GM06990 (cell line): ENCODE measurements at places on chromosomes 16 and 17.

GRCh38 chr17:38464251-38464722 is 36.0 kb downstream of the ARHGAP23 start:
- DNase-seq = no peak

DNA sequence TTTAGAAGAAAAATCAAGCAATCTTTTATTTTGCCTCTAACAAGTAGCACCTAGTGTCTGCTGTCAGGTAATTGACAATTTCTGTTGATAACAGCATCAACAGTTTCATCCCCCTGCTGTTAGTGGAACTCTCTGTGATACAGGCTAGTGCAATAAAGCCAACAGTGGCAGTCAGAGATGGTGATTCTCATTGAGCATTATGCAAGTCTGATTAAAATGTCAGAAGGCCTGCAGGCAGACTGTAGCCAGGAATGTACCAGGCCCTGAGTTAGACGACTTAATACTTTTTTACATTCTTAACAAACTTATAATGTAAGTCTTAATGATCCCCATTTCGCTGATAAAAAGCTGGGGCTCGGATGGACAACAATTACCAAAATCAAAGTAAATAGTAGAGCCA is 14.6 kb downstream of the CYLD start:
- DNase-seq = no peak

- no peak for DNase-seq
These were observed 452.5 kb upstream of the CCL2 start for GRCh38 chr17:33802349-33803198.

DNA sequence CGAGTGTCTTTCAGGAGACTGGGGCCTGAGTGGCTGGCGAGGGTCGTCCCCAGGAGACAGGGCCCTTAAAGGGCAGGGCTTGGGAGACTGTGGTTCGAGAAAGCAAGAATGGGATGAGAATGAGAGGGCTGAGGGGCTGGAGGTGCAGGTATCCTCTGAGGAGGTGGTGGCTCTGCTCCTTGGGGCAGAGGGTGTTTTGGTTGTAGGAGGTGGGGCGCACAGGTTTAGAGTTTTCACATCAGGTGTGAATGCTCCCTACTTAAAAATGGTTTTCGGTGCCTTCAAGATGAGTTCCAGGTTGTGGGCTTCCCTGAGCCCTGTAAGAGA is 430 bp downstream of the BCAS3 start:
- no peak for DNase-seq

GRCh38 chr16:3879258-3879886 is 1.1 kb downstream of the CREBBP start:
- peak; percentile 51 for DNase-seq

GRCh38 chr17:66296289-66296725 is 6.1 kb upstream of the PRKCA start:
- DNase-seq = no peak

DNA sequence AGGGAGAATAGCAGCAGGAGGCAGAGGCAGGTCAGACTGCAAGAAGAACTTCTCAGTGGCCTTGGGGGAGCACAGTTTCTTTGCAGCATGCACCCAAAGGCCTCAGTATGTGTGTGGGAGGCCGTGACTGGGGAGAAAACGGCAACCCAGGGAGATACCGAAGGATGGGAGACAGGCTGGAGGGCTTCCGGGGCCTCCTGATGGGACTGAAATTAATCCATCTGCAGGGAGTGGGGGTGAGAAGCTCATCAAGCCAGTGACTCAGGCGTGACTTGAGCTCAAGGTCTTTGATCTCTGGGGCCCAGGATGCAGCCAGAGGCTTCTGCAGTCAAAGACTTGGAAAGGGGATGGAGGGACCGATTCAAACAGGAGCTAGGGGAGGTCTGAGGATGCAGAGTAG is 5.1 kb upstream of the C17orf113 start:
- no peak for DNase-seq

DNA sequence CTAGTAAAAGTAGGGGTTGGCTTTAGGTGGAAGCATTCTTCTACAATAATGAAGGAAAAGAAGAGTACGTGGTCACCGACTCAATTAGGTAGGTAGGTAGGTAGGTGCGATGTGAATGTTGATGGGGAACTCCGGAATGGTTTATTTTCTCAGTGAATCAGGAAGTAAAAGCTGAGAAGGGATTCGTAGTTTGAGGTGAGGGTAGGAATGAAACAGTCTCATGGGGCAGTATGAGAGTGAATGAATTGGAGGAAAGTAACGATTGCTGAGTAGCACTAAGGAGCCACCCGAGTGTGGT is 13.9 kb downstream of the PER1 start:
- DNase-seq = no peak
